ENCODE measurements at places on chromosomes 7 and 10.

DNA sequence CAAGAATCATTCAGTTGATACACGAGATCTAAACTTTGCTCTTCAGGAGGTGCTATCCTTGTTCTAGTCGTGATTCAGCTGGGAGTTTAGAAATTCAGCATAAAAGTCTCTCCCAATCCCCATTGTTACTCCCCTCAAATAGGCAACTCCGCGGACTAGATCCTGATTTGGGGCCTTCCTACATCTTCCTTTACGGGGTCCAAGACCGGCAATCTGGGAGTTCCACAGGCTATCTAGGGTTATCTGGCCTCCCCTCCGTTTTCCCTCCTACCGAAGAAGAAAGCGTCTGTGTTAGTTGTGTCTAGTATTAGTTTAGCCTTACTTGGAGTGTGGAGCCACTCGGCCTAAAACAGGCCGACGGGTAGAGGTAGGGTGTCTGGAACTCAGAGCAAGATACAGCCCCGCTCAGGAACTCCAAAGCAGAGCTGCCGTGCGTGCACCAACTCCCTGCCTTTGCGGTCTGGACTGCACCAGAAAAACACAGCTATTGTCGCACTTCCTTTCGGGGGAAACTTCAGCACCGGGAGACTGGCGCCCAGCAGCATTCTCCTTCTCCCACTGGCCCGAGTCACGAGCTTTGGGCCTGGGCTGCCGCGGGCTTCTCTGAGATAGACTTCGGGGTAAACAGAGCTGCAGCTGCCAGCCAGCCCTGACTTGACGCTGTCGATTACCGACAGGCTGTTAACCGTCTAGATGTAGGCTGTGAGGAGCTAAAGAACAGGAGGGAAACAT is 1.5 kb upstream of the DLX5 start:
- DNase-seq, result no peak

GRCh38 chr7:50682079-50682478 is 100.6 kb downstream of the GRB10 start:
- no peak for DNase-seq

- no peak for DNase-seq
These were observed 5.1 kb downstream of the UBE2D4 start for GRCh38 chr7:43931346-43931745.

DNA sequence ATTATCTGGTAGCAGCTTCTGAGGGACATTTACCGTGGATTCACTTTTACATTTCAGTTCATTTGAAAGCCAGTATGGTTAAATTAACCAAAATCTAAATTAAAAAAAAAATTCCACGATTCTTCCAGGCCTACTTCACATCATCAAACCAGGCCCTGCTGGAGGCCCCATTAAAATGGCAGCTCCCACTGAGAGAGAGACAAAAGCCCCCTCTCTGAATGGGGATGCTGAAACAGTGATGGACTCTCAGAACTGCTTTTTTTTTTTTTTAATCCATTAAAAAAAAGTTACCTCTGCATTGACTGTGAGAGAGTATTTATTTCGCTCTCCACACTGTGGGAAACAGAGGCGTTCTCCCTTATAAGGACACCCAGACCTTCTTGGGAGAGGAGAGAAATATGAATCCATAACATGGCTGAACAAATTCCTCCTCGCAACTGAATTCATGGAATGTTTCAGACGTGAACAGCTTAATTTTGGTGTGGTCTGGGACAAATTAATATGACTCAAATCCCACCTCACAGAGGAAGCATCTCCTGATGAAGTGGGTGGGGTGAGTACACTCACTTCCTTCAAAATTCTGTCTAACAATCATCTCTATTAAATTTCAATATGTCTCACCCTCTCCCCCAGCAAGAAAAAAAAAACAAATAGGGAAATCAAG is 73.5 kb downstream of the SAMD9 start:
- no peak for DNase-seq

DNA sequence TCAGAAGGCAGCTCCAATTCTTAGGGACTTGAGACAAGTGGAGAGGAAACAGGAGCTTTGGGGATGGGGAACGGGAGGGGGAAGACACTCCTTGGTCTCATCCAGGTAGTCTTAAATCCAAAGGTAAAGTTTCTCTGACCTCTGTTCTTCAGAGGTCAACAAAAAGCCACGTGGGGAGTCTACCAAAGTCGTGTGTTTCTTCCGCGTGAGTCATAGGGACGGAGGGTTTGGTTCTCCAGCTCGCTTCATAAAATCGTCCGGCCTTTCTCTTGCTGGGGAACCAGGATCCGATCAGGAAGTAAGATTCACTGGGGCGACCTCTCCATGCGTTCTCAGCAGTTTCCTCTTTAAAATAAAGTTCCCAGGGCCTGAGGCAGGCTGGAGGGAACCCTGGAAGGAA is 275.7 kb downstream of the TCERG1L start:
- DNase-seq, result no peak

DNA sequence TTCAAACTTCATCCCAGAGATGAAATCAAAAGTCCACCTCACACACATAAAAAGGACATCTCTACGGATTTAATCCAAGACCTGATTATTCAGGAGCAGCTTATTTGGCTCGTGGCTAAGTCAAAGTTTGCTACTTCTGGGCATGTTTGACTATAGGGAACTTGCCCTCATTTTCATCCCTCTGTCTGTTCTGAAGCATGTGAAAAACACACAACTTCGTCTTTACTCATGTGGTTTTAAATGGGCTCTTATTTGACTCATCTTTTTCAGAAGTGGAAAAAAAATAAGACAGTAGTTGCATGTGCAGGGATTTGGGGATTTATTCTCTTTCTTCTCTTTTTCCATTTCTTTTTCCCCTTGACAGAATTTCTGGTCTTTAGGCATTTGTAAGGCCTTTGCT is 295.9 kb downstream of the TFEC start:
- no peak for DNase-seq

GRCh38 chr7:142873281-142873784 is 12.2 kb downstream of the TRPV6 start:
- no peak for DNase-seq

All from activated CD4-positive, alpha-beta T cell treated with anti-CD3 and anti-CD28 coated beads, Interleukin-2, amount 50 U/mL, for 24 hours (primary cell).